Activated CD4-positive, alpha-beta T cell treated with anti-CD3 and anti-CD28 coated beads, Interleukin-10, Interleukin-2, amounts not matched to agents 100 ng/mL and 50 ng/mL, durations not matched to agents 16 hours and 8 hours (primary cell): ENCODE measurements at places on chromosomes 3 and 15.

DNA sequence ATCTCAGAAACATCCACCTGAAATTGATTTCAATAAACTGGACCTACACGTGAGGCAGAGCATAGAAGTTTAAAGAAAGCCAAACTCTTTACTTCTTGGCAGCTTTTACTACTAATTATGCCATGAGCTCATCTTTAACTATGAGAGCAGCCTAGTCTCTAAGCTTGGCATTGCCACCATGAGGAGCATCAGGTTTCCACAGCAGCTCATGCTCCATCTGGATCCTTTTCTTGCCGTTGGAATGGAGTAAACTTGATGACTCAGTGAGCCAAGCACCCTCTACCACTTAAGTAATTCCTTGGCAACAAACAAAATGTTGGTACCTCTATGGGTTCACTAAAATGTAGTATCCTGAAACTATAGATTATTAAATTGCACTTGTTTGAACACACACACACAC, 583.2 kb downstream of the EPHA3 start:
- no peak for DNase-seq

GRCh38 chr15:88982304-88982945, 69.2 kb upstream of the MFGE8 start:
- no peak for DNase-seq

DNA sequence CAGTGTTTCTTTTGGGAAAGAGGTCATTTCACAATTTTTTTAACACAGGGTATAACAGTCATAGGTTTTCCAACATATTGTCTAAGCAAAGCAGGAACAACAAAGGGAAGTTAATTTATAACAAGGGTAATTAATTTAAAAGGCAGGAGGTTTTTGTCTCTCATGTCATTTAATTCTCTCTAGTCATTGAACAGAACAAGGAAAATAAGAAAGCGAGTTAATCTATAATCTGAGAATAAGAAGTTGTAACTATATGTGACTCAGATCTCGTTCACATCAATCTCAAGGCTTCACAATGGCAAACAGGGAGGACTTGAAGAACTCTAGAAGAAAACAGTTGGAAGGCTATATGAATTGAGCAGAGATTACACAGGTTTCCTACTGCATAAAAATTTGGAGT, 579.8 kb upstream of the CCDC54 start:
- DNase-seq, result no peak

GRCh38 chr3:14227856-14228255, 49.2 kb downstream of the LSM3 start:
- no peak for DNase-seq

GRCh38 chr3:183911763-183912506, 27.3 kb upstream of the PARL start:
- no peak for DNase-seq

- DNase-seq, result no peak
Measured at GRCh38 chr3:130316169-130316568, 29.3 kb upstream of the COL6A5 start.

DNA sequence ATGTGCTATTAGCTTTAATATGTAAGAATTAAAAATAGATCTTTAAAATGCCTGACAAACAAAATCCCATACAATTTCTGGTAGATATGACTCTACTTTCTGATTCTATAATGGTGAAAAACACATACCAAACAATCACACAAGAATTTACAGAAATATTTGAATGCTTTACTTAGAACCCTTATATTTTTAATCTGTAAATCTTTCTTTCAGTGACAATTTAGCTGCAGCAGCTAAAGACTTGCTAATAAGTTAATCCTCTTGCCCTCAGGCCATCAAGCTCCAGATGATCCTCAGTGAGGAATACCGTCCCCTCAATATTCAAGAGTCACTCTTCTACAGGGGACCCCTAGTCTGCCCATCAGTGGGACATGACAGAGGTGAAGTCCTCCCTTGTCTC, 55.6 kb downstream of the C3orf80 start:
- no peak for DNase-seq

- DNase-seq, result no peak
Measured at GRCh38 chr3:108524537-108524936, 14.1 kb upstream of the MYH15 start.

- no peak for DNase-seq
Measured at GRCh38 chr3:52683611-52684010, 2.1 kb downstream of the PBRM1 start.

GRCh38 chr3:11134794-11135193, 19.5 kb upstream of the HRH1 start:
- DNase-seq, result no peak

DNA sequence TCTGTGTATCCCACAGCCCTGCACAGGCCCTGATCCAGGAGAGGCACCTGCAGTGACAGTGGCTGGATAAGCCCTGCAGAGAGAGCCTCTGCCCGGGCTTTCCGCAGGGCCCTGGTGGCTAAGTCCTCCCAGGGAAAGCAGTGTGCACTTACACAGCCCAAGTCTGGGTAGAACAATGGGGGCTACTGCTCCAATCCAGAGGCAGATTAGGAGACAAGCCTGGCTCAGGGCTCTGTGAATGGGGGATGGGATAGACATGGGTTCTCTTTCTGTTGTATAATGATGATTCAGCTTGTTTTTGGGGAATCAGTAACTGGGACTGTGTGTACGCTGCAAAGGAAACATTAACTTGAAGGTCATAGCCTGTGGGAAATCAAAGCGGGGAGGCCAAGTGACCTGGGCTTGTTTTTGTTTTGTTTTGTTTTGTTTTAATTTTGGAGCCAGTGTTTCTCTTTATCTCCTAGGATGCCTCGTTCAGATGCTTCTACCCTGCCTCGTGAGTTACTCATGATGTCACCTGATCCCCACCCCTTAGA, 4.1 kb upstream of the ALDH1L1 start:
- DNase-seq, result no peak

GRCh38 chr3:55000546-55000945, 72.7 kb upstream of the LRTM1 start:
- DNase-seq, result no peak

DNA sequence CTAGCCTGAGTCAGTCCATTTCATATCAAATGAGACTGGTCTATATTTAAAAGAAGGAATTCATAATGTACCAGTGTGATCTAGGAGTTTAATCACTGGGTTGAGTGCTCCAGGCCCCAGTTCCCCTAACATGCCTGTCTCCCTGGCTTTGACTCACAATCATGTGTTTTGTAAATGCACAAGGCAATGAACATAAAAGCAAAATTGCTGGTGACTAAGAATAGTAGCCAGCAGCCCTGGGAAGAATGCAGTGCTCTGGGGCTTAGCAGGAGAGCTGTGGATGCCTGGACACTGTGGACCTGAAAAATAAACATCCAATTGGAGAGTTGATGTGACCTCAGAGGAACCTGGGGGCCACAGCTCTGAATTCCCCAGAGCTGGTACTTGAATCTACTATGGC, 50.3 kb downstream of the SYNPR start:
- DNase-seq, result no peak

- no peak for DNase-seq
Measured at GRCh38 chr3:164332831-164333802, 745.2 kb downstream of the SI start.

DNA sequence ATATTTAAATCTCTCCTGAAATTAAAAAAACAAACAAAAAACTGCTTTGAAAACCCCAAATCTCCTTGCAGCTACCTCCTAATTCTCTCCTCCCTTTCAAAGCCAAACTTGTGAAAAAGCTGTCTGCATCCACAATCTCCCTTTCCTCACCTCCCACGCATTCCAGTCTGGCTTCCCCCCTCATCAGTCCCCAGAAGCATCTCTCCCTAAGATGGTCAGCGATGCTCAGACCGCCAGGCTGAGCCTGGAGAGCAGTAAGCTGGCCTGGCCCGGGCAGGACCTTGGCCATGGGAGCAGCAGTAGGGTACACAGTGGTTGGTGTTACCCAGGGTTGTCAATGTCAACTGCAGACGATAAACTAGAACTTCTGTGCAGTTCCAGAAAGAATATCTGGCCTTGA, 32.9 kb upstream of the BLM start:
- DNase-seq, result no peak

GRCh38 chr3:6526321-6526720, 334.6 kb upstream of the GRM7 start:
- DNase-seq, result no peak

DNA sequence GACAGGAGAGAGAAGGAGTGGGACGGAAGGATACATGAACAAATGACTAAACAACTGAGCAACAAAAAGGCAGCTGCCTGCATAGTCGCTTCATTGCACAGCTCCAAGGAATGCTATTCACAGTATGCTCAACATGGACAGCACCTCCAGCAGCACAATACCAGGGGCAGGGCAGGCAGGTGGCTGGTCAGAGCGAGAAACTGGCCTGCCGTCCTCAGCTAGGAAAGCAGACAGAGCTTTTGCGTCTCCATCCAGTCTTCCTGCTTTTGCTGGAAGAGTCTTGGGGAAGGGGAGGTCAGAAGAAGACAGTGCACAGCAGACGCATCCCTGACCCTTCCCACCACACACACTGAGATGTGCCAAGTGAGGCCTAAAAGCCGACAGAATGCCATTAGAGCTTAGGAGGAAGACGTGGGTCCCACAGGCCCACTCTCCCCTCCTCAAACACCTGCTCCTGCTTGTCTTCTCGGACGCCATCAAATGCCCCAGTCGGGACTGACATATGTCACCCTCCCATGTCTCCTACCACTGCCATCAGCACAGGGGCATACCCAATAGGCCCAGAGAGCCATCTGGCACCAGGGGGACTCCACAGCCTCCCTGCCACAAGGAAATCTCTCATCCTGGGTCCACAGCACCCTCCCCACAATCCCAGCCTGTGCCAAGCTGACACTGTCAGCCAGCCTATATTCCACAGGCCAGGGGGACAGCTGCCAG, 3.9 kb downstream of the RAB6B start:
- no peak for DNase-seq

- no peak for DNase-seq
Measured at GRCh38 chr3:193795062-193795690, 202.2 kb downstream of the OPA1 start.

GRCh38 chr3:65893631-65894030, 145.1 kb downstream of the MAGI1 start:
- no peak for DNase-seq

DNA sequence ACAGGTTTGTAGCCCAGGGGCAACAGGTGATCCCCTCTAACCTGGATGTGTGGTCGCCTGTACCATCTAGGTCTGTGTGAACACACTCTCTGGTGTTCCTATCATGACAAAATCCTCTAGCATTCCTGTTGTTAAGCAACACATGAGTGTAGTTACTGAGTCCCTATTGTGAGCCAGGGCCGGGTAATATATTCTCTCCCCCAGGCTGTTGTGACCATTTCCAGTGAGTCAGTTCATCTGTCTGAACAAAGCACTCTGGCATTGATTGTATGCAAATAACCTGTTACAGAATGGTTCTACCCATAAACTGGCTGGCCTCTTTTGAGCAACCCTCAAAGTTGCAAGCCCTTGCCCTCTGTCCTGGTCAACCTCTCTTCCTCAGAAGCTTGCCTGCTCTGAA, 2.6 kb upstream of the FLNB start:
- DNase-seq, result no peak

DNA sequence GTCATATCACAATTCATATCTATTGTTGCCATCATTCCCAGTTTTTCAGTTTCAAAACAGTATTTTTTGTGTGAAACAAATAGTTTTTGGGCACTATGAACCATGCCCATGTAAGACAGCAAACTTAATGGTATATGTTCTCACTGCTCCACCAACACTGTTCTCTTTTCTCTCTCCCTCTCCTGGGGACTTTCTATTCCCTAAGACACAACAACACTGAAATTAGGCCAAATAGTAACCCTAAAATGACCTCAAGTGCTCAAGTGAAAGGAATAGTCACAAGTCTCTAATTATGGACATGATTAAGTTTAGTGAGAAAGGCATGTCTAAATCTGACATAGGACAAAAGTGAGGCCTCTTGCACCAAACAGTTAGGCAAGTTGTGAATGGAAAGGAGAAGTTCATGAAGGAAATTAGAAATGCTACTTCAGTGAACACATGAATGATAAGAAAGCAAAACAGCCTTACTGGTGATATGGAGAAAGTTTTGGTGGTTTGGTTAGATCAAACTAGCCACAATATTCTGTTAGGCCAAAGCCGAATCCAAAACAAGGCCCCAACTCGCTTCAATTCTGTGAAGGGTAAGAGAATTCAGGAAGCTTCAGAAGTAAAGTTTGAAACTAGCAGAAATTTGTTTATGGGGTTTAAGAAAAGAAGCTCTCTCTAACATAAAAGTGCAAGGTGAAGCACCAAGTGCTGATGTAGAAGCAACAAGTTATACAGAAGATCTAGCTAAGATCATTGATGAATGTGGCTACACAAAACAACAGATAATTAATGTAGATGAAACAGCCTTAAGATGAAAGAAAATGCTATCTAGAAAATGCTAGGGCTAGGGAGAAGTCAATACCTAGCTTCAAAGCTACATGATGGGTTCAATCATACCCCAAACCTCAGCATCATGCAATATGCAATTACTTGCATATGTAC, 104.2 kb downstream of the CBLB start:
- DNase-seq, result peak; percentile 53

DNA sequence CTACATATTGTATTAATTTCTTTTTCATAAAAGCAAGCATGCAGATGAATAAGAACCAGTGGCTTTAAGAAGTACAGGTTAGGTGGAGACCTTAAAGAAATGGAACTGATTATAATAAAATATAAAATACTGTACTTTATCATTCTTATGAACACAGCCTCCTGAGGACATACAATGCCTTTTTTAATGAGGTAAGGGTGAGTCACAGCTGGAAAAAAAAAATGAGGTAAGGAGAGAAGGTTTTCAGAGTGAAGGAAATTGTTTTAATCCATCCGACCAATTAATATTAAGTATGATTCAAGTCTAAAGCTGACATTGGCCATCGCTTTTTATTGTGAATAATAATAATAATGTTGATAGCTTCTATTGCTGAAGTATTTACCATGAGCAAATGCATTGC, 170.3 kb upstream of the SOX2 start:
- DNase-seq, result no peak

GRCh38 chr15:83249030-83249343, 35.5 kb downstream of the BNC1 start:
- no peak for DNase-seq

- DNase-seq, result no peak
Measured at GRCh38 chr3:161212906-161213305, 8.2 kb upstream of the NMD3 start.

- peak; percentile 94 for DNase-seq
Measured at GRCh38 chr3:152268555-152269055, at the start of gene MBNL1. Gene MBNL1 (plus strand): TSS chr3:152268929. CDS start chr3:152300194, 31,265 bp downstream.

GRCh38 chr15:81531109-81531592, 157.1 kb upstream of the TMC3 start:
- DNase-seq, result no peak

- no peak for DNase-seq
Measured at GRCh38 chr3:69411346-69411745, 25.5 kb upstream of the FRMD4B start.
